ENCODE measurements at places on chromosomes 12 and 14. TPM values are rescaled to one million over a fixed set of nuclear protein-coding genes. Genes with fewer than 3 reads are reported as not detected.

GRCh38 chr12:54259194-54260011 is 20.5 kb downstream of the CBX5 start:
- peak; percentile 63 for DNase-seq

DNA sequence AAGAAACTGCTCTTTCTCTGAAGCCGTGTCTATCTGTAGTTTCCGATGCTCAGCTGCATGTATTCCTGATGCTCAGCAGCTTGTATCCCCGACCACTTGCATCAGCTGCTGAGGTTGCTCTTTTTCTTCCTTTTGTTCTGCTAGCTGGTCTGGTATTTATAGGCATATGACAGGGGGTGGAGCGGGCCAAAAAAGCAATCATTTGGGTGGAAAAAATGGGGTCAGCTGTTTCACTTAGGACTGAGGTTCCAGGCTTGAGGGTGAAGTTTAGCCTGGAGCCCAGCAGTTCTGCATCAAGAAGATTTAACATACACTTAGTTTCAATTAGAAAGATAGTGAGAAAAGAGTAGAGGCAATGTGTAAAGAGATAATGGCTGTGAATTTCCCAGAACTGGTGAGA is 23.6 kb upstream of the AMN1 start:
- DNase-seq, result no peak

GRCh38 chr12:13915096-13915495 is 66.3 kb downstream of the GRIN2B start:
- no peak for DNase-seq

DNA sequence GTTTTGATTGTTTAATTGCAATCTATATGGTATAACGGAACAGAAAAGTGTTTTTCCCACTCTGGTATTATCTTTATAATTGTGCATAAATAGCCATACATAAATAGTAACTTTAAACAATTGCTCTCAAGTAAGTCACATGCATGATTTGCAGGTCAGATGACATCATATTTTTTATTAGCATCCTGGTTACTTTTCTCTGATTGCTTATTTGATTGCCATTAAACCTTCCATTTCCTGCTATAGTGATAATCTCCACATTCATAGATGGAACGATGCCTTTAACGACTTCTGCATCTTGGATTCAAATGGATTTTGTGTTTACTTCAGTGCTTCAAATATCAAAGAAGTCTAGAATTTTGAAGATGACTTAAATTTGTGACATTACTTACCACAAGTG is 3.5 kb upstream of the KLRK1 start:
- no peak for DNase-seq

DNA sequence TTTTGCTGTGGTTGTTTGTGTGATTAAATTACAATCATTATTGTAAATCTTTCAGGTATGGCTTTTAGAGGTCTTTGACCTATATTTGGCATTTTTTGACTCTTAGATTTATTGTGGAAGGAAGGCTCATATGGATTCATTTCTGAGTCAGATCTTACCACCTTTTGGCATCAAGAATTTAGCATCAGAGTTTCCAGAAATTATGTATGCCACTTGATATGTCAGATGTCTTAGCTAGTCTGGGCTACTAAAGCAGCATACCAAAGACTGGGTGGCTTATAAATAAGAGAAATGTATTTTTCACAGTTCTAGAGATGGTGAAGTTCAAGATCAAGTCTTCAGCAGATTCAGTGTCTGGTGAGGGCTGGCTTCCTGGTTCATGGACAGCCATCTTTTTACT is 129.5 kb upstream of the PZP start:
- DNase-seq, result no peak

GRCh38 chr12:108884116-108885012 is 4.5 kb downstream of the DAO start:
- DNase-seq, result no peak

DNA sequence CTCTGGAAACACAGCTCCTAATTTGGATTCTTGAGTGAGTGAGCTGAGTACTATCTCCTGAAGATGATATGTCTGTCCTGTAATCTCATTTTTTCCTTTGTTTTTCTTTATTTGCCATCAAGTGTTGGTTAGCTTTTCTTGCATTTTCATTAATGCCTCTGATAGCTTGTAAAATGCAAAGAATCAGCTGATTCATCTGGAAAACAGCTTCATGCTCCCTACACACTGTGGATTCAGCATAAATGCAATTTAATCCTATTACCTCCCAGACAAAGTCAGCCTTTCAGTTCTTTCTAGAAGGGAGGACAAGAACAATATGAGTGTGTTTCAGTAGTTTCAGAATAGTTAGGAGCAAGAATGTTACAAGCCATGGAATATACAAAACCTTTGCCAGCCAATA is 79.4 kb downstream of the DACT1 start:
- no peak for DNase-seq

GRCh38 chr14:54867011-54867410 is 35.6 kb downstream of the GCH1 start:
- no peak for DNase-seq

The REC8 gene
- 12.6 TPM for total RNA-seq

The OR4K14 gene
- not detected for total RNA-seq

The OTOGL gene
- total RNA-seq, result 0.57 TPM

The OR10A7 gene
- not detected for total RNA-seq

The YBX3 gene
- total RNA-seq, result 318 TPM
